Aorta (tissue), 5 donors: ENCODE measurements at places on chromosomes 2 and 18. TPM values are rescaled to one million over a fixed set of nuclear protein-coding genes. Genes with fewer than 3 reads are reported as not detected.
A peak's percentile ranks its signal among the peaks of the same experiment; 100 is the strongest.

GRCh38 chr2:144081272-144081671, 438.6 kb downstream of the ZEB2 start:
- no peak for DNase-seq

DNA sequence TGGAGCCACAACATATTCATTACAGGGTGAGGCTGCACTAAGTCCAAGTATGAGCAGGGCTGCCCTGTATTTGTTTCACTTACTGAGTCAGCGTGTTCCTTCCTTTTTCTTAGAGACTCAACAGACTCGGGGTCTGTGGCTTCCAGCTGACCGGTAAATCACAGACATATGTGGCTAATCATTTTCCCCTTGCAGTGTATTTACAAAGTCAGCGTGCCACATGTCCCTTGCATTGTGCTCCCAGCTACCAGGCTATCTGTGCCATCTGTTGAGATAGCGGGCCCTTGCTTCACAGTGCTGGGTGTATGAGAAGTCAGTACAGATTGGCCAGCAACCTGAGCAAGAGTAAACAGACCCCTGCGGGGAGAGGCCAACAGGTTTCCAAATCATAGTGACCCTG, 254.3 kb downstream of the LRRTM1 start:
- DNase-seq: no peak

Gene MFF
- total RNA-seq: 76.9 TPM

Gene RAB27B
- total RNA-seq: 1.3 TPM

DNA sequence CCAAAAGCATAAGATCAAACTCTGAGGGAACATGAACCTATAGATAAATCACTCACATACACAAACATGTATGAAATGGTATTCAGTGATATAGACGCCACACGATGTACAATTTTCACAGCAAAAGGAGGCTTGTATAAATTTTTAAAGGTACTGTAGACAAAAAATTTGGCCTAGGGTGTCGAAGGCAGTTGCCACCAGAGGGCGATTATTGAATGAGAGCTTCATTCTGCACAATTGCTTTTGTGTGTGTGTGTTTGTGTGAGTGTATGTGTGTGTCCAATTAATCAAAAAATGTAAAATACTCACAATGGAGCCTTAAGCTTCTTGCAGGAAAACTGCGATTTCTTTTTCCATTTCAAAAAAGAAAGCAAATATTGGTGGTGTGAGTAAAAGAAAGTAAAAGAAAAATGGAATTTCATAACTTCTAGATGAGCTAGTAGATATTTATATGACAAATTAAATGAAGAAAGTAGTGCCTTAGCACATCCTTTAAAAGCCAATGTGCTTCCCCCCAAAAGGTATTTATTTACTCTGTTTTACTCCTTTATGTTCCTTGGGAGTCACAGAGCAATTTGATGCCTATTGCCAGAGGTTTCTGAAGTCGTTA, 800.1 kb downstream of the SATB2 start:
- peak; percentile 46 for DNase-seq

DNA sequence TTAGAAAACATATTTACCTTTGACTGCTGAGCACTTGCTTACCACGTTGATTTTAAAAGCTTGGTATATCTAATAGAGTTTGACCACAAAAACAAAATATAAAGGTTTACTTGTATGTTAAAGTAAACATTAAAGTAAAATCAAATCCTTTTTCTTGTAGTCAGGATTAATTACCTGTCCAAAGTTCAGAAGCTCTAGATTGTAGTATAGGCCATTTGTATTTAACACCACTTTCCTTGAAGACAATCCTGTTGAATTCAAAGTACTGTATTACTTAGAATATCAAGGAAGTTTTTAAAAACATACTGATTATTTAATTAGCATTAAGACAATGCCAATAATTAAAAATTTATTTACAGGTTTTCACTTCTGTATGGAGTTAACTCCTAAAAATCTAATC, 53.0 kb downstream of the PGAP1 start:
- DNase-seq: no peak

- peak; percentile 89 for DNase-seq
Observed at GRCh38 chr2:239223310-239224198, 177.3 kb downstream of the HDAC4 start.

Gene HOXD9
- 2.3 TPM for total RNA-seq

Gene ADD2
- total RNA-seq: 5.3 TPM

DNA sequence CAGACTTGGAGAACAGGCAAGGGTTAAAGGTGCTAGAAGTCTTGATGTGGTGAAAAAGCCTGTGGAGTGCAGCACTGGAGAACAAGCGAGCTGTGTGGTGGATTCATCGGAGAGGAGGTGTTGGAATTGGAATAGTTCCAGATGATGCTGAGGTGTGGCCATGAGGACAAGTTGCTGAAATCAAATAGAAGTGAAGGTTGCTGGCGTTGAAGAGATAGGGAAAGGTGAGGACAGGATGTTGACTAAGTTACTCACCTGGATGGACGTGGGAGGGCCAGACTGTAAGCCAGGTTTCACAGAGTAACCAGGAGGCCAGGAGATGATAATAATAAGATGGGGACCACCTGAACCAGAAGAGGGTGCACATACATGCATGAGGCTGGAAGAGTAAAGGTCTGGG, 173.4 kb downstream of the DIS3L2 start:
- no peak for DNase-seq

DNA sequence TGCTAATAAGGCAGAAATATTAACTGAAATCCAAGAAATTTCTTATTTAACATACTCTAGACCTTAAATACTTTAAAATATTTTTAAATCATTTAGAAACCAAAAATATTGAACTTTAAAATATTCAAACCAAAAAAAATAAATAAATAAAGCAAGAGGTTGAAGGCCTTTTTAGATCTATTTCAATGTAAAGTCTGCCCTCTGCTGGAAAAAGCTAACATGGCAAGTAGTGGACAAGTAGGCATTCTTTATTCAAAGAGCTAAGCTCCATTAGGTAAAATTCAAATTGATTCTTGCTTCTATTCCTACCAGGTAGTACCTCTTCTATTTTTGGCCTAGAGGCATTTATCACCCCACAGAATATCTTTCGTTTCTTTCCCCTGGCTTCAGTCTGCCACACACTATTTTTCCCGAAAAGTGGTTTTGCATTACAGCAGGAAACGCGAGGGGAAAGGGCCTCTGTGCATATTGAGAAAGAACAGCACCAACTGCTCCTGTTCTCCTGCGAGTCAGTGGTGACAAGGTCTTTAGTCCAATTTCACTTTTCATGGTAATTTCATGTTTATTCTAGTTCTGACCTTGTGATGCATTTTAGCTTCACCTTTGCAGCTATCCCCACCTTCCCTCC, 20.4 kb downstream of the IFIH1 start:
- DNase-seq: no peak

Gene LRRC30
- not detected for total RNA-seq

DNA sequence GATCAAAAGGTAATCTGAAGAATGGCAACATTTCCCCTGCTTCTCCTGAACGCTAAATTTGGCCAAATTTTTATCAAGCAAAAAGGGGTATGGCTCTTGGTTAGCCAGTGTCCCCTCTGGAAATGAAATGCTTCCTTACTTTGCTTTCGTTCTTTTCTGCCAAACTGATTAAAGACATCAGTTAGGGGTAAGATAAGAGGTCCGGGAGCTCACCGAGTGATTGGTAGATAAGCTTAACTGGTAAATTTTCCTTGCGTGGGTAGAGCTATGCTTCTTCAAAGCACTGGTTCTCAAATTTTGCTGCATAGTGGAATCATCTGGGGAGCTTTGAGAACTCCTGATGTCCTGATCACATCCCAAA, 62.7 kb upstream of the MAPRE2 start:
- no peak for DNase-seq

Gene ABCB11
- 0.21 TPM for total RNA-seq

Gene IRS1
- total RNA-seq: 16.6 TPM

DNA sequence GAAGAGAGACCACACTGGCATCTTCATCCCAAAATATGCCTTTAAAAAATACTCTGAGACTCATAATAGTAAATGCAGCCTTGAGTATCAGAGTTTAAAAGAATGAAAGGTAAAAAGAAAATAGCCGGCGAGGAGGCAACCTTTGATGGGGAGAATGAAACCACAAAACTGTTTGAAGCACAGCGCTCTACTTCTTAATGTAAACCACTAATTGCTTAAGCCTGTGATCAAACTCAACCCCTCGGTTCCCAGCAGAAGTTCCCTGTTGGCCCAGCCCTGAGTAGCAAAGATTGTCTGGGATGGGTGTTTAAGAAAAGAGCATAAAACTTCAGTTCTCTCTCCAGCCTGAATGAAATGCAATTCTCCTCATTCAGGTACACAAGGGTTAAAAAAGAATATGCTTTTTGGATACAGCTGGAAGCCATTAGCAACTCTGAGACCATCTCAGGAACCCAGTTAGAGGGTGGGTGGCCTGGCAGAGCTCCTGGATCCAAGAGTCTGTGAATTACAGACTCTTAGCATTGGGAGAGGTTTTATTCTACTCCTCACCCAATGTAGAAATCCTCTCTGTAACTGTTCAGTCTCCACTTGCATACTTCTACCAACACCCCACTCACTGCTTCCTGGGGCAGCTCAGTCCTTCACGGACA, 44.8 kb downstream of the VIT start:
- DNase-seq: no peak

DNA sequence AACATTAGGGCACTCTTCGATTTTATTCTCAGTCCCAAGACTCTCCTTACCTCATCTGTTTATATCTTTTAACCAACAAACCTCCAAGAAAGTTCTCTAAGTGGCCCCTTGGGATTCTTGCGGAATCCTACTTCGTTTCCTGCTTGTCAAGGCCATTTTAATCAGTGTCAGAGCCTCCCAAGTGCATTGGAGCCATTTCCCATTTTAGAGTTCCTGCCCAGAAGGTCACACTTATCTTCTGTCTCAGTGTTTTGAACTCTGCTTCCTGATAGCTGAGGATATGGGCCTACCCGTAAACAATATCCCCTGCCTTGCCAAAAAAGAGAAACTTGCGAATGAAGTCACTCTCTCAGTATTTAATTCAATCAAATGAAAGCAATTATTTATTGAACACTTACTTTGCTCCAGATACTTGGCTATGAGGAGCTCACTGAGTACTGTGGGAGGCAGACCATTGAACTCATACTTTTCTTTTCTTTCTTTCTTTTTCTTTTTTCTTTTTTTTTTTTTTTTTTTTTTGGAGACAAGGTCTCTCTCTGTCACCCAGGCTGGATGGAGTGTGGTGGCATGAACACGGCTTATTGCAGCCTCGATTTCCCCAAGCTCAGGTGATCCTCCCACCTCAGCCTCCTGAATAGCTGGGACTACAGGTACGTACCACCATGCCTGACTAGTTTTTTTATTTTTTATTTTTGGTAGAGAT, 5.7 kb upstream of the NOSTRIN start:
- DNase-seq: no peak

Gene SERPINB11
- not detected for total RNA-seq

GRCh38 chr2:24107-24506, 22.2 kb downstream of the FAM110C start:
- no peak for DNase-seq

DNA sequence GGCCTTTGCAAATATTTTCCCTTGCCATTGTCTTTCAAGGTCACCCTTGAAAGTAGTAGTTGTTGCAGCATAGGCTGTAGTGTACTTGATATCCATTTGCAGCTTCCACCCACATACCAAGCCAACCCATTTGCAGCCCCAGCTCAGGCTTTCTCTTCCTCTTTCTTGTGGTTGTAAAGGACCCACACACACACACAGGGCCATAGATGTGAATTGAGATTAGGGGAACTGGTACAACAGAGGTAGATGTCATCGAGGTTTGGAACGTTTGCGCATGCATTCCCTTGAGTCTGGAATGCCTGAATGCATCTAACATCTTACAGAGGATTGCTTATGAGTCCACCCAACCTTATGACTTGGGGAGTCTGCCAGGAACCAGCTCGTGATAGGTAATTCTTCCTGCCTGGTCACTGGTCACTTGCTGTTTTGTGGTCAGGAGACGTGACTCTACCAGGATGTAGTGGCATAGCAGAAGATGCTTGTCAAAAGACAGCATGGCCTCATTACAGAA, 91.9 kb downstream of the MRPS9 start:
- no peak for DNase-seq

- no peak for DNase-seq
Observed at GRCh38 chr2:57516698-57517340, 529.8 kb upstream of the VRK2 start.

Gene MCFD2
- 165 TPM for total RNA-seq

Gene NPHP1
- 3.9 TPM for total RNA-seq

Gene SERPINB12
- not detected for total RNA-seq

DNA sequence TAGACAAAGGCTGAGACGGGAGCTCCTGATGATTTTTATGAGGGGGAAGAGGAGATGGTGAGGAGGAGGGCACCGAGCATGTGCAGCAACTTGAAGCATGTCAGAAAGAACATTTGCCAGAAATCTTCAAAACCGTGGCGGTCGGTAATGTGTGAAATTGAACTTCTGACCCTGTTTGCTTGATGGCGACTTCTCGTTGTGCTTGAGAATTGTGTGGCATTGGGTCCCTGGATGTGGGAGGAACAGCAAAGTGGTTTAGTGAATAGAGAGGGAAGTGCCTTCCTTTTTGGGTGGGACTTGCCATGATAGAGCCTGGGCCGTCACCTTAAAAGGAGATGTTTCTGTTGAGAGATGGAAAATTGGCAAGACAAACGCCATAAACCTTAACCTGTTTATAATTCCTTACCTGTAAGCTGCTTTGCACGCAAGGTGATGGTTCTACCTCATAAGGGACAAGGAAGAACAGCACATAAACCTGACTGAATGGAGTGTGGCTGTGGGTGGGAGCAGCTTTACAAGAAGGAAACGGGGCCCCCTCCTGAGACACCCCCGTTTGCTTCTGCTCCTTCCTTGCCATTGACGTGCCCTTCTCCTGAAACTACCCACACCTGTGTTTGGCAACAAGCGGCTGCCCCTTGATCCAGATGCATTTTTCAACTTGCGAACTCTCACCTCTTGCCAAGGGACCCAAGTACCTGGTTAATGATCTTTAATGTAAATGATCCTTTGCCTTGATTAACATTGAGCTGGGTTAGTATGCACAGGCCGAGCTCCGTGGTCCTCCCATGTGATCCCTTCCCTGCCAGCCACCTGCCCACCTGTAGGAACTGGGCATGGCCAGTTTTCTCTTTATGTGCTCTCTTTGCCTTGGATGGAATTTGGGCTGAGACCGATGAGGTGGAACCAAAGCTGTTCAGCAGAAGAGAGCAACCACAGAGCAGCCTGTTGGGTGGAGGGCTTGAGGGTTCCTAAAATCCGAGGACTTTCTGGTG, 153.2 kb downstream of the NEDD4L start:
- DNase-seq: no peak

GRCh38 chr2:143802871-143803650, 673.8 kb downstream of the ARHGAP15 start:
- no peak for DNase-seq

DNA sequence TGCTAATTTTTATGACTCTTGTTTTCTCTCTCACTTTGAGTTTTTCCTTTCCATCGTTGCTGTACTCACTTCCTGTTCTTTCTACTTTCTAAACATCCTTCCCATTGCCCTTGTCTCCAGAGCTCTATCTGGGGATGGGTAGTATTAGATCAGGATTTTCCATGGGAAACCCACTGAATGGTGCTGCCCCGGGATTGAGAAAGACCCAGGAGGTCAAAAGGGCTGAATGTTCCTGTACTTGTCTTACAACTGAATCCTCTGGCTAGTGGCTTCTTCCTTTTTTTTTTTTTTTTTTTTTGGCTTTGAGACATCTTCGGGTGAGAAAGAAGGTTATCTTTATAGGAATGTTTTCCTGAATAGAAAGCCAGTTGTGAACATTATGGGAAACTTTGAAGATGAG, 364.8 kb upstream of the SLC14A2 start:
- DNase-seq: no peak
